HFF-Myc (cell line): ENCODE measurements at places on chromosomes 13 and 19.

GRCh38 chr19:56949626-56950025 is 109.1 kb upstream of the PEG3 start:
- no peak for DNase-seq

DNA sequence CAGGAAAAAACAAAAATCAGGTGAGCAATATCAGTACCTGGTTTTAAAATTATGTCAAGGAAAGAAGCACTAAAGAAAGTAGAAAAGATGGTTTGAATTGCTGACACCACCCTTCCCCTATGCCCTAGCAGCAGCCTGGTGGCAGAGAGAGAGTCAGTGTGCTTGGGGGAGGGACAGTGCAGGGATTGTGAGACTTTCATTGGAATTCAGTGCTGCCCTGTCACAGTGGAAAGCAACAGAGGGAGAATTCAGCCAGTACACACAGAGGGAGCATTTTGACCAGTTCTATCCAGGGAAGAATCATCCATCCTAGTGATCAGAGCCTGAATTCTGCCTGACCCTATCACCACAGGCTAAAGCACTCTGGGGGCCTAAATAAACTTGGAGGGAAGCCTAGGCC is 222.4 kb upstream of the PCDH17 start:
- DNase-seq, result no peak

- no peak for DNase-seq
Measured at GRCh38 chr13:66899955-66900354, 330.2 kb downstream of the PCDH9 start.

DNA sequence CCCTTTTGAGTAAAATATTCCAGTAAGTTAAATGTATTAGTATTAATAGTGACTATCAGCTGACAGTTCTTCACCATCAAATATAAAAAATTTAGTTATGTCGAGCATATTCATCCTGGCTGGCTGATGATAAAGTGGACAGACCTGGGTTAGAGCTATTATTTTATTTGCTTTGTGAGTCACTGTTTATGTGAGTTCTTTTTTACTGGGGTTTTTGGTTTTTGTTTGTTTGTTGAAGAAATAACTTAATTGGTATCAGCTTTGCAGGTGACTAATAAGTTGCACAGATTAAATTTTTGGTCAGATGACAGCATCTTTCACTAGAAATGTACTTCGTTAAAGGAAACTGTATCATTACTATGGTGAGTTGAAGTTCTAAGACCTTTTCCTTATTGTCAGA is 224.7 kb downstream of the GGACT start:
- peak; percentile 39 for DNase-seq

DNA sequence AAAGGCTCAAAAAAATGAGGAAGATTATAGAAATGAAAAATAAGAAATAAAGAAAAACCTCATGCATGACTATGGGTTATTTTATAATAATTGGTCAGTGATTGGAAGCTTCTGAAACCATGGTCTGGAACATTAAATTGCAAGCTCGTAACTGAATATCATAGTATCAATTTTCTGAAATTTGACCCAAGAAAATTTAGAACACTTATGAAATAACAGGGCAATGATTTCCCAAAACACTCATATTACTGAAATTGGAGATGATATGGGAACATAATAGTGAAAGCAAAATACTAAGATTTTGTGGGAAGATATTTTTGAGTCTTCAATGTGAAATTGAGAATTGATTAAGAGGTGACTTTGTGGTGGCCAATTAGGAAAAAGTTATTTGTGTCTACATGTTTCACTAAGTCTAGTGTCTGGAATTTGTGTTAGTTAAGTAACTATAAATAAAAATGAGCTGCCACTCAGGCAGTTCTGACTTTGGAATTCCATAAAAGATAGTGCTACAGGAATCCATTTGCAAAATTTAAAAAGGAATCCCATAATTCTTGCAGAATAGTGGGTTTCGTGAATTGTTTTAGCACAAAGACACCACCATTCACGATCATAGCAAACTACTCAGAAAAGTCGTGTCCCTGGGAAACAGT is 603.0 kb downstream of the LMO7 start:
- no peak for DNase-seq

DNA sequence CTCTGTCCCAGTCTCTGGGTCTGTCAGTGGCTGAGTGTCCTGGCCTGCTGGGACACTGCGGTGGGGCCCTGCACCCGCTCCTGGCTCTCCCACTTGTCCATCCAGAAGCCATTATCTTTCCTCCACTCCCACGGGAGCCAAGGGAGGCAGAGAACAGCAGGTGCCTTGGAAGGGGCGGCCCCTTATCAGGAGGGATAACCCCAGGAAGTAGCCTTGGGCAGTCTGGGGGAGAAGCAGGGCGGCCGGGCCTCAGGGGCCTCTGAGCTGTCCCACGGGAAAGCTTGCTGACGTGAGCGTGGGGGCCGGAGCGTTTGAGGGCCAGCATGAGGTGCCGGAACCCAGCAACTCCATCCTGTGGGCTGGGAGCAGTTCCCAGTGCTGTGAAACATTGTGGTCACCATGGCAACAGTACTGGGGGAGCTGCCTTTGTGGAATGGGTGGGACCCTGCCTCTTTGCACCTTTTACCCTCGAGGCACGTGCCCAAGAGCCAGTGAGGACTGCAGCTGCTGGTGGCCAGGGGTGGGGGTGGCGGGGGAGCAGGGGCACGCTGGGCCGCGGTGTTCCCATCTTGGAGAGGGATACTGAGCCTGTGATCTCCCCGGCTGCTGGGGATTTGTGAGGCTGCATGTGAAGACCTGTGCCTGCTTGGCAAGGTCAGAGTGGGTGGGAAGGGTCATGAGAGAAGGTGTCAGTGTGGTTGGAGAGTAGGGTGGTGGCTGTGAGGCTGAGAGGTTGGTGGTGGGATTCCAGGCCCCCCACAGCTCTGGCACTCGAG is 20.9 kb downstream of the KLHL26 start:
- DNase-seq, result no peak

- DNase-seq, result no peak
Measured at GRCh38 chr13:97896446-97896845, 57.0 kb upstream of the IPO5 start.

DNA sequence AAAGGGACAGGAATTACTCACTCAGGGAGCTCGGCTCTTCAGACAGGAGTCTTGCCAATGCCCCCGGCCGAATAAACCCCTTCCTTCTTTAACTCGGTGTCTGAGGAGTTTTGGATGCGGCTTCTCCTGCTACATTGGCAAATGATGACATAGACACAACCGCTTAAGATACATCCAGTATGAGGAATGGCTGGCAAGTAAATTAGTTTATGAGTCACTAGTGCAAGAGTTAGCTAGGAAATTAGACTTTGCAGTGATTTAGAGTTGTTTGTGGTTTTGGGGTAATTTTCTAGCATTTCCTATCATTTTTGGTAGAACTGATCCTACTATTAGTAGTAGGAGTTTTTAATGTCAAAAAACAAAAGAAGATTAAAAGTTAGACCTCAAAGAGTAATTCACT is 166.2 kb downstream of the SLITRK1 start:
- no peak for DNase-seq

GRCh38 chr13:102298051-102298450 is 103.8 kb downstream of the FGF14 start:
- no peak for DNase-seq

DNA sequence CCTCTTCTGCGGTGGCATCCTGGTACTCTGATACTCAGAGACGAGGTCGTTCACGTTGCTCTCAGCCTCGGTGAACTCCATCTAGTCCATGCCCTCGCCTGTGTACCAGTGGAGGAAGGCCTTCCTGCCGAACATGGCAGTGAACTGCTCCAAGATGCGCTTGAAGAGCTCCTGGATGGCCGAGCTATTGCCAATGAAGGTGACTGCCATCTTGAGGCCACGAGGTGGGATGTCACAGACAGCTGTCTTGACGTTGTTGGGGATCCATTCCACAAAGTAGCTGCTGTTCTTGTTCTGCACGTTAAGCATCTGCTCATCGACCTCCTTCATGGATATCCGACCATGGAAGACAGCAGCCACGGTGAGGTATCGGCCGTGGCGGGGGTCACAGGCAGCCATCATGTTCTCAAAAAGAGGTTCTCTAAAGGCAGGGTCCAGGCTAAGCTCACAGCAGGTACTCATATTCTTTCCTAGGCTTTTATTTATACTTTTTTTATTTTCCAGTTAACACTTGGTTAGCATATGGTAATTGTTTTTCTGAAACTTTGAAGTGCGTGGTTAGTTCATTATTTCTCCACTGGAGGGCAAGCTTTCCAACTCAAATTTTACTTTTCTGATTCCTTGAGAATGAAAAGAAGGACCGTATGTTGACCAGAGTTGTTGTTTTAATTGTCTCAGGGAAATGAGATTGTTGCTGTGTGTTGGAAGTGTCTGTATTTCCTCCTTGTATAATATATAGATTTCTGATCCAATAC is 72.4 kb upstream of the RGCC start:
- DNase-seq, result no peak

- DNase-seq, result no peak
Measured at GRCh38 chr19:39524495-39524894, 8.2 kb downstream of the EID2B start.

GRCh38 chr13:114102521-114103288 is 29.7 kb downstream of the RASA3 start:
- no peak for DNase-seq
